ENCODE measurements at places on chromosomes 12 and 14.
A peak's percentile ranks its signal among the peaks of the same experiment; 100 is the strongest.

DNA sequence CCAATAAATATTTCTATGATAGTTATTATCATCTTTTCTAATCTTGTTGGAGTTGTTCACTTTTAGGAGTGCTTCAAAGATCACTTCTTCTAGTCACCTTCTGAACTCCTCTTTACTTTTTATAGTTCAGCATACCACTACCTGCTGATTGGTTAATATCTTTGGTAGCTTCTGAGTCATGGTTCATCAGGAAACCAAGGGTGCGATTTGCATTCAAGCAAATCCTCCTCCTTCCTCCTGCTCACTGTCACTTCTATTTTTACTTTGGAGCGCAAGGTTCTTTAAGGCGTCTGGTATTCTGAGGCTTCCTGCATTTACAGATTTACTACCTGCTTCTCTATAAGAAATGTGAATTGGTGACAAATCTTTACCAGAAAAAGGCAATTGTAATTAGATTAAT lies 24.0 kb downstream of the SYT1 start:
- H3K4me3 ChIP-seq = no peak overlapping the region
- no peaks in the 10 kb centered on the region for H3K36me3 ChIP-seq
- no peak overlapping the region for H3K27ac ChIP-seq
- H3K27me3 ChIP-seq = no peaks in the 10 kb centered on the region
- no peak for DNase-seq
- H3K4me1 ChIP-seq = no peaks in the 10 kb centered on the region

DNA sequence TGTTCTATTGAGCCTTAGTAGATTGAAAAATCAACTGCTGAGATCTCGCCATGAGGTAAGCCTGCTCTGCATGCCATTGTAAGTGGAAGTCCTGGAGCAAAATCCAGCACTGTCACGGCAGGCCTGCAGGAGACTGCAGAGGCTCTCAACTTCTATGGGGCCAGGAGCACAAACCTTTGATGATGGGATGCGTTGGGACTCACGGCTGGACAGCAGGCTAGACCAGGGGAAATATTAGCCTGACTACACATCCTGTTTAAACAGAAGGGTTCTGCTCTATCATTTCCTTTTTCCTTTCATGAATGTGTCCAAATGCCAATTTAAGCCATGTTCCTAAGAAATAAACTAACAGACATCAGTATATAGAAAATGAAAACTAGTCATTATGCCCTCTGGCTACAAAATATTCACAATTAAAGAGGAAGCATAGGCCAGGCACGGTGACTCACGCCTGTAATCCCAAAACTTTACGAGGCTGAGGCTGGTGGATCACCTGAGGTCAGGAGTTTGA lies 33.9 kb upstream of the RASSF8 start:
- no peak overlapping the region for H3K27ac ChIP-seq
- DNase-seq = no peak
- no peaks in the 10 kb centered on the region for H3K36me3 ChIP-seq
- no peaks in the 10 kb centered on the region for H3K4me1 ChIP-seq

GRCh38 chr12:126051611-126052107 lies 986.4 kb downstream of the AACS start:
- no peaks in the 10 kb centered on the region for H3K4me1 ChIP-seq
- no peak for DNase-seq
- H3K27ac ChIP-seq = no peak overlapping the region
- H3K4me3 ChIP-seq = no peak overlapping the region
- H3K27me3 ChIP-seq = no peaks in the 10 kb centered on the region

DNA sequence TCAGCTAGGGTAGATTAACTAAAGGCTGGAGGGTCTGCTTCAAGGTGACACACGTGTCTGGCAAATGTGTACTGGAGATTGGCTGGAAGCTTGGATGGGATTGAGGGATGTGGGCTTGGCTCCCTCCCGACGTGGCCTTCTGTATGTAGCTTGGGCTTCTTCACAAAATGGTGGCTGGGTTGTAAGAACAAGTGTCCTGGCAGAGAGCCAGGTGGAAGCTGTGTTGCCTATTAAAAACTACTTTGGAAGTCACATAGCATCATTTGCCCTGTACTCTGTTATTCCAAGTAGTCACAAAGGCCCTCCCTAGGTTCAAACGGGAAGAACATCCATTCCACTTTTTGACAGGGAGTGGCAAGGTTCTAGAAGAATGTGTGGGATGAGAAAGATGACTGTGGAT lies 174.1 kb upstream of the PRICKLE1 start:
- DNase-seq = no peak
- no peaks in the 10 kb centered on the region for H3K36me3 ChIP-seq
- no peaks in the 10 kb centered on the region for H3K27me3 ChIP-seq
- H3K4me3 ChIP-seq = no peak overlapping the region
- H3K27ac ChIP-seq = no peak overlapping the region
- H3K4me1 ChIP-seq = peaks cover 29% of the 10 kb centered on the region

GRCh38 chr12:20800160-20800559 lies 10.3 kb upstream of the SLCO1B3 start:
- no peak overlapping the region for H3K27ac ChIP-seq
- H3K4me3 ChIP-seq = no peak overlapping the region
- H3K4me1 ChIP-seq = no peaks in the 10 kb centered on the region
- H3K36me3 ChIP-seq = no peaks in the 10 kb centered on the region
- DNase-seq = no peak

DNA sequence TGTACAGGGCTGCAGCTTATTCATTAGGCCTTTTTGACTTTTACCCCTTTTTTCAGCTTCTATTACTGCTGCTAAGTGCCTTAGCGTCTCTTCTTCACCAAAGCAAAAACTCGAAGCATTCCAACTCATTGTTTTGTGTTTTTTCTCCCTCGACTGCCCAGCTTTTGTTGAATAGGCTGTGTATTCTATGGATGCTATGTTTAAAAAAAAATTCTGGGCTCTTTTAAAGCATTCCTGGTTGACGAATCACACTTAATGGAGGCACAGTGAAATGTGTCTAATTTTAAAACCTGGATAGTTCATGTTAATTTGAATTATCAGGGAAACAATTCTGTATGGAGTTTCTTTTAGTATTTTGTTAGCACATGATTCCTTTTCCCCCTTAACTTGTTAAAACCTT lies 29.7 kb downstream of the KTN1 start:
- H3K36me3 ChIP-seq = no peaks in the 10 kb centered on the region
- H3K27me3 ChIP-seq = no peaks in the 10 kb centered on the region
- no peak overlapping the region for H3K27ac ChIP-seq
- no peak for DNase-seq
- H3K4me3 ChIP-seq = no peak overlapping the region

DNA sequence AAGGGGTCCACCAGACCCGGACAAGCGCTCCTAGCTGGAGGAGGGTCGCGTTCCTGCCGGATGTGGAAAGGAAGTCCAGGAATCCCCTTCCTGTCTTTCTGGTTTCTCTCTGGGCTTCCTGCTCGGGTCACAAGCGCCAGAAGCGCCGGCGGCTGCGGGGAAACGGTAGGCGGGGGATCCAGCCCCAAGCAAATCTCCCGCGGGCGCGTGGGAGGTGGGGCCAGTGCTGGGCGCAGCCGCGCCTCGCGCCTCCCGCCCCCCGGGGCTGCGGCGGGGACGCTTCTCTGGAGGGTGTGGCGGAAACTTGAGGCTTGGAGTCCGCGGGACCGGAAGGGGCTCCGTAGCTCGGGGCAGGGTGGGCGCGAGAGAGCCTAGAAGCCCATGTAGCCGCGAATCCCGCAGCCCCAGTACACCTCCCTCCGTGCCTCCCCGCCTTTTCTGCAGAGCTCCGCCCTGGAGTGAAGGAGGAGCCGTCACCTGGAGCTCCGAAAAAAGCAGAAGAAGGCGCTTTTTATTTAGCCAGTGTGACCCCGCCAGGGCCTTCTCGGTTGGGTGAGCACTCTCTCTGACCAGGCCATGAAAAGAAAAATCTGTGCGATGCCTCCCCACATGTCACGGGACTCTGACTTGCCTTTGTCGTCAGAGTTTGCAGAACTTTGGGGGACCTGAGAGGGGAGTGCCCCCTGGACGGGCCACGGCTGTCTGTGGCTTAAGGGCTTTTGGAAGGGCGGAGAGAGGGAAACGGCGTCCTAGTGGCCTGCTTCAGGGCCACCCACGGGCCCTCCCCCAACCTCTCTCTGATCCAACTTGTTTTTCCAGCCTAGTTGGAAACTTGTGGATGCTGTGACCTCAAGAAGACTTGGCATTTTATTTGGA lies 21.4 kb upstream of the CLEC2D start:
- peak overlapping the region; percentile 94 for H3K27ac ChIP-seq
- H3K4me3 ChIP-seq = peak overlapping the region; percentile 75
- no peak for DNase-seq

DNA sequence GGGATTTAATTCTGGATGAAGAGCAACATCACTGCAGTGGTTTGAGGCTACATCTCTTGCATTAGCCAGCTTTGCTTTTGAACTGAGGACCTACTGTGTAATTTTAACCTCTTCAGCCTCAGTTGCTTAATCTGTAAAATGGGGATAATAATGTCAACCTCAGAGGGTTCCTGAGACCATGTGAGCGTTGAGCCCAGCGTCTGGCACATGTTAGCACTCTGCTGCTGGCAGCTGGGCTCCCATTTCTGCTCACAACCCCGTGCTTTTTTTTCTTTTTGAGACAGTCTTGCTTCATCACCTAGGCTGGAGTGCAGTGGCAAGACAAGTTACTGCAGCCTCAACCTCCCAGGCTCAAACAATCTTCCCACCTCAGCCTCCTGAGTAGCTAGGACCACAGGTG lies 31.6 kb downstream of the TESC start:
- no peak overlapping the region for H3K27ac ChIP-seq
- H3K4me3 ChIP-seq = no peak overlapping the region
- H3K27me3 ChIP-seq = no peaks in the 10 kb centered on the region
- no peak for DNase-seq
- H3K36me3 ChIP-seq = no peaks in the 10 kb centered on the region
- no peaks in the 10 kb centered on the region for H3K4me1 ChIP-seq

GRCh38 chr12:41211448-41211847 lies 23.3 kb downstream of the PDZRN4 start:
- no peaks in the 10 kb centered on the region for H3K4me1 ChIP-seq
- no peak overlapping the region for H3K4me3 ChIP-seq
- H3K27ac ChIP-seq = no peak overlapping the region

- H3K27ac ChIP-seq = no peak overlapping the region
- no peak for DNase-seq
- no peak overlapping the region for H3K4me3 ChIP-seq
Observed at GRCh38 chr14:33317675-33318074, 379.0 kb downstream of the NPAS3 start.

GRCh38 chr12:20627001-20627588 lies 68.0 kb upstream of the SLCO1C1 start:
- no peaks in the 10 kb centered on the region for H3K4me1 ChIP-seq
- H3K27ac ChIP-seq = no peak overlapping the region
- no peaks in the 10 kb centered on the region for H3K36me3 ChIP-seq
- no peak overlapping the region for H3K4me3 ChIP-seq
- no peak for DNase-seq

DNA sequence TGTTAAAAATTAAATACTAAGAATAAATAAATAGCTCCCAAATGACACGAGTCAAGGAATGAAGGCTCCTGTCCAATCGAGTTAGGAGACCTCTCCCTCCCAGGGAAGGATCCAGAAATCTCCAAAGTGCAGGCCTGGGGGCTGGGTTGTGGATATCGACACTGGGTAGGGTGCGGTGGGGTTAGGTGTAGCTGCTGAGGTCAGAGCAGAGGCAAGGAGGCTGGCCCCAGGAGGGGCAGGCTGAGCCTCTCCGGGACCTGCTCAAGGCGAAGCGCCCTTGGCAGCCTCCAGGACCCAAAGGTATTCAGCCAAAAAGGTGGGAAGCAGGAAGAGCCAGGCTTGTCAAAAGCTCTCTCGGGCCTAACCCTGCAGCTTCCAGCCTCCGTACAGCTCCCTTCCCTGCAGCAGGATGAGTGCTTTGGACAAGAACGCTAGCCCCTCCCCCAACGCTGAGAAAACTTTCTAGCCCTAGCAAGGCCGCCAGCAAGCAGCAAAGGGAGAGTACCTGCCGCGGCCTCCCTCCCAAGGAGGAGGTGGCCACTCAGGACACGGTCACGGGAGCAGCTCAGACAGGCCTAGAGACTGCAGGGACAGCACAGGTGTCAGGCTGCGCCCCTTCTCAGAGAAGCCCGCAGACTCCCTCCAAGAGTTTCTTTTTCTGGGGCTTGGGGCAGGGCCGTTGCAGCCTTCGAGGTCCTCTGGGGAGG lies 3.7 kb upstream of the PNMA1 start:
- no peaks in the 10 kb centered on the region for H3K27me3 ChIP-seq
- peak overlapping the region; percentile 33 for H3K4me3 ChIP-seq
- peak overlapping the region; percentile 64 for H3K27ac ChIP-seq
- H3K36me3 ChIP-seq = no peaks in the 10 kb centered on the region
- DNase-seq = no peak

DNA sequence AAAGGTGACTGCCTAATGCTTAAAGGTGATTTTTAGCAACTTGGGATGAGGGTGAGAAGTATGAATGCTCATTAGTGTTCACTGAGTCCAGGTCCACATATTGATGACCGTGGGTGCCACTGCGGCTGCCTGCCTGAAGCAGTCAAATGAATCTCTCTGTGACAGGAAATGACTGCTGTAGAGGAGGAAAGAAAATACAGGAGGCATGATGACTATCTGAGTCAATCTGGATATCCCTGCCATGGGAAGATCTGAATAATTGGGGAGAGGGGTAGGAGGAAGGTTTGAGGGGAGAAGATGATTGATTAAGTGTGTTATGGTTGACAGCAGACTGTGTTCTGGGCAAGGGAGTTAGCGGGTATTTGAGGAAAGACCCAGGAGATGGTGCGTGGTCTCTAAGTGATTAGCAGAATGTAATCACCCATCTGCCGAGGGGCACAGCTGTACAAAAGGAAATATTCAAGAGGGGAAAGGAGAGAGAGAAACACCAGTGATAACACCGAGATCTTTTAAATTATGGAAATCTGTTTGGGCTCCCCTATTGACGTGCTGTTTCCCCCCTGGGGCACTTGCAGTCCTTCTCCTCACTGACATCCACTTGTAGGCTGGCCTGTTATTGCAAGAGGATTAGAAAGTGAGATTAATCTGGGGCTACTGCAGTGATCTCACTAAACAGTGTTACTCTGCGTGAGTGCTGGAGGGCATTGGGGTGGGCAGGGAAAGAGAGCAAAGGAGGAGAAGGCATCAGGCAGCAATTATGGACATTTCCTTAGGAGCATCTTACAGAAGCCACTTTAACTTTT lies 97.7 kb downstream of the AKAP6 start:
- no peak for DNase-seq
- no peak overlapping the region for H3K27ac ChIP-seq
- no peak overlapping the region for H3K4me3 ChIP-seq

DNA sequence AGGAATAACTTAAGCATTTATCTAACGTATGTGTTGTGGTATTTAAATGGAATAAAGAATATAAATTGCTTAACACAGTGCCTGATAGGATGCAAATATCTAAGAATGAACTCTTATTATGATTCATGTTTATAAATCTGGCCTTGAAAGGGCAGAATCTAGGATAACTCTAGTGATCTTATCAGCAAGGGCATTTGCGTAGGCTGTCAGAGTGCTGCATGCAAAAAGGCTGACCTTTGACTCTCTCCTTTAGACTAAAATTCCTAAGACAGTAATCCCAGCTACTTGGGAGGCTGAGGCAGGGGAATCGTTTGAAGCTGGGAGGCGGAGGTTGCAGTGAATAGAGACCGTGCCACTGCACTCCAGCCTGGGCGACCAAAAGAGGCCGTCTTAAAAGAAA lies 31.3 kb upstream of the ANP32D start:
- H3K27ac ChIP-seq = no peak overlapping the region
- H3K36me3 ChIP-seq = no peaks in the 10 kb centered on the region
- DNase-seq = no peak
- no peaks in the 10 kb centered on the region for H3K4me1 ChIP-seq
- no peaks in the 10 kb centered on the region for H3K27me3 ChIP-seq

GRCh38 chr12:91316161-91316906 lies 133.7 kb upstream of the DCN start:
- no peaks in the 10 kb centered on the region for H3K27me3 ChIP-seq
- H3K27ac ChIP-seq = peak overlapping the region; percentile 53
- H3K36me3 ChIP-seq = no peaks in the 10 kb centered on the region
- no peak for DNase-seq

Measured in vagina (tissue), 2 donors.